T-cell (primary cell): ENCODE measurements at places on chromosomes 16 and 17.

- DNase-seq: no peak
Measured at GRCh38 chr17:57329380-57330214, 73.3 kb downstream of the MSI2 start.

DNA sequence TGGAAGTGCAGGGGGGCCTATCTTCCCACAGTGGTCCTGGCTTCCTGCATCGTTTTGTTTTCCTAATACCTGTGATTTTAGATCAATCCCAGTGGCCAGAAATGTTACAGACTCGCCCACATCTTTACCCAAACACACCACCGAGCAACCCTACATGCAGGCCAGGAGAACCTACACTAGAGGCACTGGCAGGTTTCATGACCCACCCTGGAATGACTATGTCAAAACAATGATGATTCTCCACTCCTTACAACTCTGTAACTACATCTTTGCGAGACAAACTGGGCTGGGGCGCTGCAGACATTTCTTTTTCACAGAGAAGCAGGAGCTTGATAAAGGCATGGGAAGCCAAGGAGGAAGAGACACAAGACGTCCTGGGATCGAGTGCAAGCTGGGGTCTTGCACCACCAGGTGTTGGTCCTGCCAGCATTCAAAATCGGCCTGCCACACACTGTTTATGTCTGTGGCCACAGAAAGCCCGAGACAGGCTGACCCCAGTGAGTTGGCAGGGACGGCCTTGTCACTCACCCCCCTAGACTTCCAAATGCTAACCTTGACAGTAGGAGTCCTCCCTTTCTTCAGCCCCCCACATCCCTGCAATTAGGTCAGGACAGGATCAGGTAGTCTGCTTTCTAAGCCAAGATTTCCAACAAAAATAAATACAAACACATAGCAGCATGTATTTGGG lies 32.5 kb downstream of the UBE2O start:
- DNase-seq: no peak

DNA sequence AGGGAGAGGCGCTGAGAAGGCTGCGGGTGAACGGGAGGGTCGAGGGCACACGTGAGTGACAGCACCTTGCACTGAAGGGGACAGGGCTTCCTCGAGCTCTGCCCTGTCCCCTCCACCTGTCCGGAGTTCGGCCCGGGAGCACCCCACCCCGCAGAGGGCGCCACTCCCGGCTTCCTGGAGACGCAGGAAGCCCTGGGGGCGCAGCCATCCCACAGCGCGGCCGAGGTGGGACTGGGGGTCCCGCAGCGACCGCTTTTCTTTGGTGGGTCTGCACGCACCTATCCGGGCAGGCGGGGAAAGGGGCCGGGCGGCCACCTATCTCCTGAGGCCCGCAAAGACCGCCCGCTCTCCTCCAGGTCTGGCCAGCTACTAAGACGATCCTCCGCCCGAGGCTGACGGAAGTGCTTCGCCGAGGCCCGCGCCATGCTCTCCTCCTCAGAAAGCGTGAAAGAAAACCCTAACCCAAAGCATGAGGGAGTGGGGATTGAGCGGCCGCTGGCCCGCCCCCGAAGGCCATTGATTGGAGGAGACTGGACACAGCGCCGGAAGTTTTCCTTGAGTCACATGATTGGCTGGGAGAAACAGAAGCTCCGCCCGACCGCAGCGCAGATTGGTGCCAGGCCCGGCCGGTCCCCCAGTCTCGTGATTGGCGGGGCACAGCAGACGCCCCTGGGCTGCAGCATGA lies 34.4 kb downstream of the DDX19A start:
- peak; percentile 92 for DNase-seq

DNA sequence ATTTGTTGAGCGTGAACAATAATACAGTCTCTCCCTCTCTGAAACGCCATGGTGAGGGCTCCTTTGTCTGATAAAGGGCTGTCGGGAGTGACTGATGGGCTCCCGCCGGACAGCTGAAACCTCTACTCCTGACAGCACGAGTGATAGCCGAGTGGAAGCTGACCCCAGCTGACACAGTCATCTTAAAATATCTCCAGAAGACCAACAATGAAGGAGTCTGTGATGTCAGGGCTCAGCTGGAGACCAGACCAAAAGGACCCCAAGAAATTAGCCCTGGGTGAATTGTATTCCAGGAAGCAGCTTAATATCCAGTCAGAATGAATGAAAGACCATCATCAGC lies 22.4 kb downstream of the CCDC182 start:
- no peak for DNase-seq

- DNase-seq: no peak
Measured at GRCh38 chr16:71746442-71747046, 22.0 kb upstream of the PHLPP2 start.

GRCh38 chr16:972316-973002 lies 1.7 kb upstream of the LMF1 start:
- DNase-seq: no peak

GRCh38 chr16:52529226-52529625 lies 17.7 kb downstream of the TOX3 start:
- no peak for DNase-seq

GRCh38 chr16:24991349-24991748 lies 23.8 kb downstream of the ARHGAP17 start:
- DNase-seq: no peak

DNA sequence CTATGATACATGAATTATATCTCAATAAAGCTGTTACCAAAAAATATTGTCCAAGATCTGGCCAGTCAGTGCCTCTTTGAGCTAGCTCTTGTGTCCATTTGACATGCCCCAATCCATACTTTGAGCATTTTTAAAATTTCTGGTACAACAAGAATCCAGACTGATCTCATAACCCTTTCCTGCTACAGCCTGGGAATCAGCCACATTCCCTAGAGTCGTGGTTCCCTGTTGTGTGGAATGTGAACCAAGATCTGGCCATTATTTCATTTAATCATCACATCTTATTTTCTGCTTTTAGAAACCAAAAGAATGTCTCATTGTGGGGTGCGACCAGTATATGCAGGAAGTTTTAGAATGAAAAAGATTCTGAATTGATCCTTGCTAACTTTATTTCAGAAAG lies 34.3 kb upstream of the RPRML start:
- no peak for DNase-seq

DNA sequence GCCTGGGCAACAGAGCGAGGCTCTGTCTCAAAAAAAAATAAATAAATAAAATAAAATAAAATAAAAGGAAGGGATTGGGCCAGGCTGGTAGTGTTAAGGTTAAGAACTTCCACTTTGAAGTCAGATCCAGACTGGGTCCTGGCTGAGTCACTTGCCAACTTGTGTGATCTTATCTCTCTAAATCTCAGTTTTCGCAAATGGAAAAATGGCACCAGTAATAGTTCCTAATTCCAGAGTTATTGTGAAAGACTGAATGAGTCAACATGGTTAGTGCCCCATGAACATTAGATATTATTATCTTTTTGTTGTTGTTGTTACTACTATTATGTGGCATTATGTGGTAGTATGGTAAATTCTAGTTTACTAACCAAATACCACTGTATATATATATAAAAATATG lies 188.0 kb upstream of the AXIN2 start:
- DNase-seq: no peak

DNA sequence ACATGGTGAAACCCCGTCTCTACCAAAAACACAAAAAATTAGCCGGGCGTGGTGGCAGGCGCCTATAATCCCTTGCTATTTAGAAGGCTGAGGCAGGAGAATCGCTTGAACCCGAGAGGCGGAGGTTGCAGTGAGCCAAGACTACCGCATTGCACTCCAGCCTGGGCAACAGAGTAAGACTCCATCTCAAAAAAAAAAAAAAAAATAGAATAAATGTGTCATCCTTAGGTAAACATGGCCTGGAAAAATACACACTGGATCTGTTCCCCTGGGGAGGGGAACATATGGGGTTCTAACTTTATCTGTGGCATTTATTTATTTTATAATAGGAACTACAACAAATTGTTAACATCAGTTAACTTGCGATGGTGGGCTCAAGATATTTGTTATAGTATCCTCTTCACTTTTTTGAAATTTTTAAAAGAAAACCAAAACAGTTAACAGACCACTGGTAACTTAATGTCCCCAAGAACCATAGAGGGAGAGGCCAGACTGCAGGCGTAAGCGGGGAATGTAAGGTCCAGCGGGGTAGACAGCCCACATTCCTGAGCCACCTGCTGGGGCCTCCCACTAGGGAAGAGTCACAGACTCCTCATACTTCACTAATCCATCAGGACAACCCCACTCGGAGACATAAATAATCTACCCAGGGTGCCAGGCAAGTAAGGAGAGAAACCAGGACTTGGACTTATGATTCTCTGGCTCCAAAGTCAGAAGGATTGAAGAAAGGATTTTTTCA lies 12.5 kb upstream of the TXNDC11 start:
- DNase-seq: no peak

GRCh38 chr17:82961366-82962162 lies 117.8 kb upstream of the METRNL start:
- no peak for DNase-seq

- DNase-seq: no peak
Measured at GRCh38 chr17:45404870-45405249, 27.8 kb downstream of the ARHGAP27 start.

DNA sequence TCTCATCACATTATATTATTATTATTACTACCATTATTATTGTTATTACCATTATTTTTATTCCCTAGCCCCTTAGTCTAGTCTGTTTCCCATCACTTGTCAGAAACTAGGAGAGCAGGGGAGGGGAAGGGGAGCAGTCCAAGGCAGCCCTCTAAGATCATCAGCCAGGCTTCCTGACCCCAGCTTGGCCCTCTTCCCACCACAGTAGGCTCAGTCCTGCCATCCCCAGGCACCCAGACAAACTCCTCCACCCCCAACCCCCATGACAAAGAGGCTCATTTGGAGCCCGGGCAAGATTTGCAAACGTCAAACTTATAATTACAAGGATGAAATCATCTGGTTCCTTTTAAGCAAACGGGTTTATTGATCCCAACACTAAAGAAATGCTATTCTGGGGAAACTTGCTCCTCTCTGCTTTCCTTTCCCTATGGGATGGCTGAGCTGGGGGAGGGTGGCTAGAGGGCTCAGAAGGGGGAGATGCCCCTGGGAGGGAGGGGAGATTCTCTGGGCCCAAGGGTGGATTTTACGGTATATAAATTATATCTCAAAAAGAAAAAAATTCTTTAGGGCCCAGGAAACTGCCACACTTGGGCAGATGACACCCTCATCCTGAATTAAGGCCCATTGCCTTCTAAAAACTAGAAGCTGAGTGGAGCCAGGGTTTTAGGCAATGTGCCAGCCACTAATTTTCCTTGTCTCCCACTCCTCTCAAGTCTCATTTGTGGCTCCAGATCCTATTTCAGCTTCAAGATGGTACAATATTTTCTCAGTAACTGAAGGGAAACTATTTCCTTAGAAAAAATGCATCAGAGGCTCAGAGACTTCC lies 4.4 kb upstream of the CBFB start:
- DNase-seq: no peak

DNA sequence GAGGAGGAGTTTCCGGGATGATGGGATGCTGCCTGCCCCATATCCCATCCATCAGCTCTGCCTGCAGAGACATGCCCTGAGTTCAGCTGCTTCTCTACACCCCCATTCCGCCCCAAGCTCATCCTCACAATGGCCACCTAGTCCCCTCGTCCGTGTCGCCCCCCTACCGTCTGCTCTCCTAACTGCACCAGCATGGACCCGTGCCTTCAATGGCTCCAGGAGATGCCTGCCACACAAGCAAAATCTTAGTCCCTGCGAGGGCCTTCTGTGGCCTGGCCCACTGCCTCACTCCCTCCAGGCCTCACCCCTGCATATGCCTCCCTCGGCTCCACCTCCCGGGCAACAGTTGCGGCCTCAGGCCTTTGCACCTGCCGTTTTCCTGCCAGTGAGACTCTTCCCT lies 1.8 kb upstream of the TELO2 start:
- no peak for DNase-seq

GRCh38 chr17:61306003-61306402 lies 93.6 kb upstream of the TBX2 start:
- DNase-seq: no peak

DNA sequence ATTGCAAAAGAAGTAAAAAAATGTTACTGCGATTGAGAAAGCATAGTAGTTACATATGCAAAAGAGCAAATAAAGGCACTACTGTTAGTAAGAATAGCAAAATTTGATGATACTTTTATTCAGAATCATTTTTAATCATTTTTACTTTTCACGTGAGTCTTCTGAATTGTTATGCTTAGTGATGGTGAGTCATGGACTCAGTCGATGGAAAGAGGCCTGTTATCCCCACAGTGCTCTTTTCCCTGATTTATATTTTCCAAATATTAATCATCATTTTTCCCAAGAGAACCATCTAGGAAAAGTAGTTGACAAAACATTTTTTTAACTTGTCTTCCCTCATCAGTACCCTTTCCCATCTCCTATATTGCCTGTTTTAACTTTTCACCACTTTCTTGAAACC lies 181.1 kb downstream of the CHD9 start:
- DNase-seq: no peak

DNA sequence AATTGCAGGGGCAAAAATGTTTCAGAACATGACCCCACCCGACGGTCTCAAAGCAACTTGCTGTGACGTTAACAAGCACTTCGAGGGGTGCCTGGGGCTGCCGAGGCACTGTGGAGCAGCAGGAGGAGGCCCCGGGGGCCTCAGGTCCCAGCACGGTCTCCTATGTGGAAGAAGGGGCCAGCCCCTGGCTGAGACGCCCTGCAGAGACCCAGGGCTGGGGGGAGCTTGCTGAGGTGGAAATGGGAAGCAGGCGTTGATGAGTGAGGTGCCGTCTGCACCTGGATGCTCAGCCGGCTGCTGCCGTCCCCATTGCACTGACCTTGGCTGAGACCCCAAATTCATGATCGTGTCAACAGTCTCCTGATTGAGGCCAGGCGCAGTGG lies 46.5 kb downstream of the NT5M start:
- no peak for DNase-seq

DNA sequence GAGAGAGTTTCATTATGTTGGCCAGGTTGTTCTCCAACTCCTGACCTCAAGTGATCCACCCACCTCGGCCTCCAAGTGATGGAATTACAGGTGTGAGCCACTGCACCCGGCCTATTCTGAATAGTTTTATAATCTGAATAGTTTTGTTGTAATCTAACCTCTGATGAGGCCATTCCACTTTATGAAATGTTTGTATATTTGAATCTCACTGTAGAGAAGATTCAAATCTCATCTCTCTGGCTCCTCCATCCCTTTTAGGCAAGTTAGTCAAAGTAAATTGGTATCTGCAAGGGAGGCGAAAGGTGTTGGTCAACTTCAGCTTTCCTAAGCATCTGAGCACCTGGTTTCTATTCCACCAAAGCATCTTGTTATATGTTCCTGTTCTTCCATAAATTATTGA lies 131.2 kb downstream of the BRIP1 start:
- no peak for DNase-seq
